ENCODE measurements at places on chromosomes 11 and 22. TPM values are rescaled to one million over a fixed set of nuclear protein-coding genes. Genes with fewer than 3 reads are reported as not detected.
A peak's percentile ranks its signal among the peaks of the same experiment; 100 is the strongest.

- no peak for DNase-seq
- H3K4me1 ChIP-seq, result no peaks in the 10 kb centered on the region
- H3K27ac ChIP-seq, result no peak overlapping the region
- no peaks in the 10 kb centered on the region for H3K36me3 ChIP-seq
- H3K27me3 ChIP-seq, result peaks cover 3% of the 10 kb centered on the region
- H3K4me3 ChIP-seq, result no peak overlapping the region
These were observed 192.3 kb downstream of the CADM1 start for GRCh38 chr11:115311949-115312348.

GRCh38 chr22:25741692-25742626 lies at the start of gene MYO18B:
Gene MYO18B, plus strand, starts transcription at chr22:25742188. Its CDS starts 18,905 bp downstream, at chr22:25761093.
- peaks cover 4% of the 10 kb centered on the region for H3K27me3 ChIP-seq
- H3K27ac ChIP-seq, result no peak within 1 kb of the TSS
- H3K36me3 ChIP-seq, result no peaks in the 10 kb centered on the region
- no peak for DNase-seq
- H3K4me3 ChIP-seq, result no peak within 1 kb of the TSS
- H3K4me1 ChIP-seq, result peaks cover 5% of the 10 kb centered on the region

DNA sequence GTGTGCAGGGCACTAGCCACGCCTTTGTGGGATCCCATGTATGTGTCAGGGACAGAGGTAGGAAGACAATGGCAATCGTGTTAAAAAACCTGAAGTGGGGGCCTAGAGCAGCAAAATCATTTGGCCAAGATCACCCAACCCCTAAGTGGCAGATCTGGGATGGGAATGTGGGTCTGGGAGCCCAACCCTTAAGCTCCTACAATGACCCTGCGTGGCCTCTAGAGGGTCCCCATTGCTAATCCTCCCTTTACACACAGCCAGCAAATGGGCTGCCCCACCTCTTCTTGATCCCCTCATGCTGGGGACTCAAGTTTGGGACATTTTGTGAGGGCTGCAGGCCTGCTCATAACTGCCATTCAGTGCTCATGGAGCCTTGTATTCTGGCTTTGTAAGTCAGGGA lies 73.2 kb upstream of the SUSD2 start:
- H3K27ac ChIP-seq, result peak overlapping the region; percentile 37
- H3K4me3 ChIP-seq, result no peak overlapping the region
- DNase-seq, result no peak
- peaks cover 54% of the 10 kb centered on the region for H3K36me3 ChIP-seq
- H3K27me3 ChIP-seq, result no peaks in the 10 kb centered on the region
- peaks cover 16% of the 10 kb centered on the region for H3K4me1 ChIP-seq

- no peak overlapping the region for H3K27ac ChIP-seq
- H3K4me1 ChIP-seq, result peaks cover 46% of the 10 kb centered on the region
- no peaks in the 10 kb centered on the region for H3K27me3 ChIP-seq
- no peaks in the 10 kb centered on the region for H3K36me3 ChIP-seq
- no peak overlapping the region for H3K4me3 ChIP-seq
These were observed 54.4 kb downstream of the TRAF6 start for GRCh38 chr11:36455658-36456111.

DNA sequence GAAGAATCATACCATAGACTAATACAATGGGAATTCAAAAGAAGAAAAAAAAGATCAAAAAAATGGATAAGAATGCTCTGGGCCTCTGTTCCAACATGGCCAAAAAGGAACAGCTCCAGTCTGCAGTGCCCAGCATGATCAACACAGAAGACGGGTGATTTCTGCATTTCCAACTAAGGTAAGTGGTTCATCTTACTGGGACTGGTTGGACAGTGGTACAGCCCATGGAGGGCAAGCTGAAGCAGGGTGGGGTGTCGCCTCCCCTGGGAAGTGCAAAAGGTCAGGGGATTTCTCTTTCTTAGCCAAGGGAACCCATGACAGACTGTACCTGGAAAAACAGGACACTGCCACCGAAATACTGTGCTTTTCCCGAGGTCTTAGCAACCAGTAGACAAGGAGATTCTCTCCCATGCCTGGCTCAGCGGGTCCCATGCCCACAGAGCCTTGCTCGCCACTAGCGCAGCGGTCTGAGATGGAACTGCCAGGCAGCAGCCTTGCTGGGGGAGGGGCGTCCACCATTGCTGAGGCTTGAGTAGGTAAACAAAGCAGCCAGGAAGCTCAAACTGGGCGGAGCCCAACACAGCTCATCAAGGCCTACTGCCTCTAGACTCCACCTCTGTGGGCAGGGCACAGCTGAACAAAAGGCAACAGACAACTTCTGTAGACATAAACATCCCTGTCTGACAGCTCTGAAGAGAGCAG lies 428.4 kb downstream of the MN1 start:
- peaks cover 40% of the 10 kb centered on the region for H3K27me3 ChIP-seq
- no peak for DNase-seq
- H3K4me3 ChIP-seq, result no peak overlapping the region
- H3K36me3 ChIP-seq, result peaks cover 9% of the 10 kb centered on the region
- no peaks in the 10 kb centered on the region for H3K4me1 ChIP-seq

GRCh38 chr11:35487532-35488078 lies 37.8 kb downstream of the PAMR1 start:
- no peak overlapping the region for H3K27ac ChIP-seq
- H3K36me3 ChIP-seq, result peaks cover 10% of the 10 kb centered on the region
- no peak for DNase-seq
- H3K4me3 ChIP-seq, result no peak overlapping the region
- peaks cover 35% of the 10 kb centered on the region for H3K27me3 ChIP-seq

GRCh38 chr11:31237819-31238760 lies 131.4 kb downstream of the DCDC1 start:
- H3K4me3 ChIP-seq, result no peak overlapping the region
- H3K27ac ChIP-seq, result no peak overlapping the region
- no peaks in the 10 kb centered on the region for H3K4me1 ChIP-seq
- no peaks in the 10 kb centered on the region for H3K27me3 ChIP-seq
- no peak for DNase-seq

- no peaks in the 10 kb centered on the region for H3K36me3 ChIP-seq
- no peak for DNase-seq
- H3K4me3 ChIP-seq, result no peak overlapping the region
- H3K4me1 ChIP-seq, result no peaks in the 10 kb centered on the region
These were observed 26.6 kb upstream of the OSBPL5 start for GRCh38 chr11:3191586-3192324.

DNA sequence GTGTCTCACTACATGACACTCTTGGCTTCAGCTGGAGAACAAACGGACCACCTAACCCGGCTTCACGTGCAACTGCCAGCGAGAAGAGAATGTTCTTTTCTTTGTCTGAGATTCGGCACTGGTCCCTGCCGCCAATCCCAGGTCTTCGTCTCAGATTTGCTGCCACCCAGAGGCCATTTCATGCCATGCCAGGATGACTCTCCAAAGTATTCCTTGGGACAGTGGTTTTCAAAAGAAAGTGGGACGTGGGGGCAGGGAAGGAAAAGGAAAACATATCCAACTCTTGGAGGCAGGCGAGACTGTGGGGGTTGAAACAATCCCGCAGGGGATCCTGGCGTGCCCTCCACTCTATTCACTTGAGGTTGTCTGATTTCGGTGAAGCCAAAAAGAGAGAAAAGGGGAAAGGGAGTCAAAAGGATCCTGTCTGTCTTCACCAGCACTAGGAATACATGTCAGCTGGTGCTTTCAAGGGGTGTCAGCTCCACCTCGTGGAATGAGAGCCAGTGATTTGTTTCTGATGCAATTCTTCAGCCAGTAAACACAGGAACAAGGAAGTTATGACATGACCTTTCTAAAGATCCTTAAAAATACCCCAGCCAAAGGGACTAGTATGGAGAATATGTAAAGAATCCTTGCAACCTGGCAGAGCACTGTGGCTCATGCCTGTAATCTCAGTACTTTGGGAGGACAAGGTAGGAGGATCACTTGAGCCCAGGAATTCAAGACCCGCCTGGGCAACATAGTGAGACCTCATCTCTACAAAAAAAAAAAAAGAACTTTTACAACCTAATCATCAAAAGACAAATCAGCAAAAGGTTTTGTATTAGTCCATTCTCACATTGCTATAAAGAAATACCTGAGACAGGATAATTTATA lies 41.0 kb upstream of the APLNR start:
- peaks cover 2% of the 10 kb centered on the region for H3K4me1 ChIP-seq
- H3K4me3 ChIP-seq, result no peak overlapping the region
- H3K27ac ChIP-seq, result no peak overlapping the region
- no peak for DNase-seq
- H3K36me3 ChIP-seq, result peaks cover 20% of the 10 kb centered on the region

DNA sequence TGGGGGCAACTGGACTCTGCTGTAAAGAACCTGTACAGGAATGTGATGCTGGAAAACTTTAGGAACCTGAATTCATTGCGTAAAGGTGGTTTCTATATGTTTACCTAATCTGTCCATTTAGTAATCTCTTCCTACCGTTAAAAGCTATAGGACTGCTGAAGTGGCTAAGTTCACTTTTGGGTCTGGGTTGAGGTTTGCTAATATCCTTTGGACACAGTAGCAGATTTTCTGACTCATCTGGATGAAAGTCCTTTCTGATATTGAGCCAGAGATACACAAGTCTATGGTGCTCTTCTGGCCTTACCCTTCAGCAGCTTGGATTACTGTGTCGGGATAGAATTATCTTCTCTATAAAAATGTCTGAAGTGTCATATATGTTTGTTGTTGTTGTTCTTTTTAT lies 16.9 kb downstream of the ZNF215 start:
- H3K4me1 ChIP-seq, result no peaks in the 10 kb centered on the region
- DNase-seq, result no peak
- no peaks in the 10 kb centered on the region for H3K27me3 ChIP-seq
- no peak overlapping the region for H3K4me3 ChIP-seq
- H3K27ac ChIP-seq, result no peak overlapping the region
- H3K36me3 ChIP-seq, result no peaks in the 10 kb centered on the region

- no peaks in the 10 kb centered on the region for H3K27me3 ChIP-seq
- no peaks in the 10 kb centered on the region for H3K36me3 ChIP-seq
- no peaks in the 10 kb centered on the region for H3K4me1 ChIP-seq
- no peak overlapping the region for H3K27ac ChIP-seq
These were observed 1518.5 kb downstream of the BRD1 start for GRCh38 chr22:48309115-48309705.

- DNase-seq, result no peak
- no peaks in the 10 kb centered on the region for H3K4me1 ChIP-seq
- no peak overlapping the region for H3K4me3 ChIP-seq
- peaks cover 28% of the 10 kb centered on the region for H3K27me3 ChIP-seq
- H3K36me3 ChIP-seq, result no peaks in the 10 kb centered on the region
- H3K27ac ChIP-seq, result no peak overlapping the region
These were observed 103.3 kb upstream of the TOP3B start for GRCh38 chr22:22085702-22086500.

- no peak for DNase-seq
- H3K36me3 ChIP-seq, result peaks cover 4% of the 10 kb centered on the region
- H3K27ac ChIP-seq, result no peak overlapping the region
- peaks cover 9% of the 10 kb centered on the region for H3K27me3 ChIP-seq
- no peak overlapping the region for H3K4me3 ChIP-seq
These were observed 116.6 kb downstream of the CEP164 start for GRCh38 chr11:117444256-117444655.

DNA sequence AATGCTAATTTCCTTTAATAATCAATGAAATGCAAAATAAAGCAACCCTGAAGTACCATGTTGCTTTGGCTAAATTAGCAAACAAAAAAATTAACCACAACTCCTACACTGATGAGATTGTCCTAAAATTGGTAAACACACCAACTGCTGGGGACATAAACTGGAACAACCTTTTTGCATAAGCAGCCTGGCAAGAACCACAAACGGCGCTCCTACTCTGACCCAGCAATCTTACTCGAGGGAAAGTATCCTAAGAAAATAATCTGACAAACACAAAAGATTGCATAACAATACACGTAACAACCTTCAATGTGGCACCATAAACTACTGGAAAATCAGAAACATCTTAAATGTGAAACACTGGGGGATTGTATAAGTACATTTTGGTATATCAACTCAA lies 189.8 kb upstream of the PITPNB start:
- H3K4me1 ChIP-seq, result no peaks in the 10 kb centered on the region
- no peaks in the 10 kb centered on the region for H3K27me3 ChIP-seq
- DNase-seq, result no peak
- peaks cover 11% of the 10 kb centered on the region for H3K36me3 ChIP-seq

DNA sequence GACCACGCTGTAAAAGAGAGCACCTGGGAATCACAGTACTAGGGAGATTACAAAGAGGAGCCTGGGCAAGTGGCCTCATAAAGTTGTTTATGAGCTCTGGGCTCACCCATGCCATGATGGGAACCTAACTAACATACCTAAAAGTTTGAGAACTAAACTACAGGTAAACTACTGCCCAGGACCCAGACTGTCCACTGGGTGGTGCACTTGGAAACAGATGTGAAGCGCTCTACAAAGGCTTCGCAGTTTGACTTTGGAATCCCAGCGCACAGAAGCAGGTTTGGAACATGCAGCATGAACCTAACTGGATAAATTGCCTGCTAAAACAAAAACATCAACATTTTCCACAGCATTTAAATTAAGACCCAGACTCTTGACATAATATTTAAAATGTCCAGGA lies 418.6 kb downstream of the FAM181B start:
- no peaks in the 10 kb centered on the region for H3K4me1 ChIP-seq
- no peaks in the 10 kb centered on the region for H3K27me3 ChIP-seq

- peaks cover 72% of the 10 kb centered on the region for H3K4me1 ChIP-seq
- H3K27me3 ChIP-seq, result no peaks in the 10 kb centered on the region
- no peak for DNase-seq
- H3K4me3 ChIP-seq, result peak overlapping the region; percentile 62
These were observed 14.9 kb downstream of the USP47 start for GRCh38 chr11:11856638-11857037.

- peaks cover 2% of the 10 kb centered on the region for H3K27me3 ChIP-seq
- H3K4me3 ChIP-seq, result no peak overlapping the region
- DNase-seq, result no peak
- H3K4me1 ChIP-seq, result peaks cover 16% of the 10 kb centered on the region
- H3K27ac ChIP-seq, result no peak overlapping the region
These were observed 132.5 kb downstream of the HIPK3 start for GRCh38 chr11:33389635-33390034.

PIWIL4 gene
- total RNA-seq, result 1.6 TPM

RAB36 gene
- 1.1 TPM for total RNA-seq

THOC5 gene
- 48.0 TPM for total RNA-seq

CCDC117 gene
- total RNA-seq, result 16.6 TPM

ABTB2 gene
- 0.69 TPM for total RNA-seq

KRTAP5-8 gene
- total RNA-seq, result 0.42 TPM

SLC22A6 gene
- not detected for total RNA-seq

SYT13 gene
- not detected for total RNA-seq

B3GAT3 gene
- total RNA-seq, result 83.8 TPM

TUBA8 gene
- 3.9 TPM for total RNA-seq

Measured in naive thymus-derived CD8-positive, alpha-beta T cell (primary cell).